GM03348 (cell line): ENCODE measurements at places on chromosomes 3 and 15.
A peak's percentile ranks its signal among the peaks of the same experiment; 100 is the strongest.

- peak; percentile 2 for DNase-seq
Observed at GRCh38 chr3:21847005-21847404, 96.0 kb upstream of the ZNF385D start.

- DNase-seq = no peak
Observed at GRCh38 chr15:30929064-30929669, 25.5 kb downstream of the FAN1 start.

- no peak for DNase-seq
Observed at GRCh38 chr3:111746772-111747171, 112.3 kb upstream of the PHLDB2 start.

DNA sequence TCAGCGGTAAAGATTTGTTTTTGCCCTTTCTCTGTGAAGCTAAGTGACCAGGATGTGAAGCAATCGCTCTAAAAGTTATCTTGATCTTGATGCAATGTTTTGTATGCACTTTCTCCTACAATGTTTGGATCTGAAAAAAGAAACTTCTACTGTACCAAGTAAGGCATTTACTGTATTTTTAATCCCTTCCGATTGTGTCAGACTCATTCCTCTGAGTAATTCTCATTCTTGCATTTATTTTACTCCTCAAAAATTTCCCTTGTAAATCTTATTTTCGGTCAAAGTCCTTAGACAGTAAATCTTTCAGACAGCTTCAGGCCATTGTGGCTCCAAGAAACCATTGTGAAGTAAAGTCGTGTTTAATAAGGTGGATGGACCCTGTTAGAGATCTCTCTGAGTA lies 141.9 kb downstream of the TP63 start:
- DNase-seq = peak; percentile 56

GRCh38 chr3:186909078-186909853 lies 21.1 kb upstream of the ST6GAL1 start:
- DNase-seq = no peak

DNA sequence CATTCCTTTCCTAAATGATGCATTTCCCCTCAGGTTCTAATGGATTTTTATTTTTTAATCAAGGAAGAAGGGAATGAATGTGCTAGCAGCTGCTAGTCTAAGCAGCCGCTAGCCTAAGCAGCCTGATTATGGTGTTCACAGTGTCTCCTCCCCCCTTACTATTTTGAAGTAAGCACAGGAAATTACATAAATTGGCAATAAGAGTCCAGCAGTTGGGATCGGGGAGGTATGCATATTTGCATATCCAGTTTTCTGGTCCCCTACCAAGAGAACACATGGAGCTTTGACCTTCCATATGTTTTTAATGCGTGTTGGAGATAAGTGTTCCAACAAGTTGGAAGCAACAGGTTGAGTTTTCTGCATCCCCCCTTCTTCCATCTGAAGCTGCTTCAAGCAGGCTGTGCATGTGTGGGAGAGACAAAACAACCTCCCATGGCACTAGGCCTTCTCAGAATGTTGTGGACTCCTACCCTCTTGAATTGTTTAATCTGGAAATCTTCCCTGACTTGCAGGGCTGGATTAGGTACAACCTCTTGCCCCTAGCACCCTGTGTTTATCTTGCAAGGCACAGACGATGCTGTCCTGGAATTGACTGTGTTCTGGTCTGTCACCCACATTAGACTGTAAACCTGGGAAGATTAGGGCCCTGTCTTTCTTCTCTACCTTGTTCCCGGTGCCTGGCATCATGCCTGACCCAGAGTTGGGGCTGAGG lies 124.8 kb upstream of the LRIG1 start:
- no peak for DNase-seq

- DNase-seq = peak; percentile 63
Observed at GRCh38 chr15:77836121-77836692, 203.5 kb upstream of the LINGO1 start.

GRCh38 chr3:13420831-13421765 lies 976 bp upstream of the NUP210 start:
- no peak for DNase-seq

- no peak for DNase-seq
Observed at GRCh38 chr3:196519718-196520082, 4.6 kb upstream of the SMCO1 start.

DNA sequence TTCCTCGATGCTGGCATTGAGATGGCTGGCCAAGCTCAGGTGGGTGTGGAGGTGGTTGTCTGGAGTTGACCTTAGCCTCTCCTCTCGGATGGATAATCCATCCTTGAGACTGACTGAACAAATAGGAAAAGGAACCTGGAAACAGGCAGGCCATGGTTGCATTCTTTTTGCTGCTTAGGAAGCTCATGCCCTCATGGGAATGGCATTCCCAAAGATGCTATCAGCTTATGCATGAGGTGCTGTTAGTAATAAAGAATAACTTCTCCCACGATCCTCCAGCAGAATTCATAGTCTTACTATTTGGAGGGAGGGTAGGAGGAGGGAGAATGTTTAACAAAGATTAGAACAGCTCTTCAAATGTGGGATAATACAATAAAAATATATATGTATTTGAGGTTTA lies 303.0 kb upstream of the TPM1 start:
- DNase-seq = peak; percentile 64
